ENCODE measurements at places on chromosomes 3 and 15.

DNA sequence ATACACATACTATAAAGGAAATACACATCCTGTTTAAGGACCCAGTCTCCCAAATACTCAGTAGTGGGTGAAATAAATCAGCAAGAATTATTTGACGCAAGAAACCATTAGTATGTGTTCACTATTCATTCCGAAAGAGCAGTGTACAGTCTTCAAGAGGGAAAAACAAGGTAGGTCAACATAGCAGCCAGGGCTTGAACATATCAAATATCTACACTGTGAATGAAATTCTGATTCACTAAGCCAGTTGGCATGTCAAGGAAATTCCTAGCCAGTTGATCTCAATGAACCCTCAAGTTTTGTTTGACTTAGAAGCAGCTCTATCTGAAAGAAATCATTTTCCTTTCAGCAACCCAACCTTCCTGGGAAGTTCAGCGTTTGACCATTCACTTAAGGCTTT is 99.0 kb downstream of the CNTN3 start:
- no peak for DNase-seq

- no peak for DNase-seq
Observed at GRCh38 chr3:177490626-177491025, 293.3 kb upstream of the TBL1XR1 start.

- DNase-seq, result no peak
Observed at GRCh38 chr3:23819599-23820360, 14.0 kb downstream of the UBE2E1 start.

DNA sequence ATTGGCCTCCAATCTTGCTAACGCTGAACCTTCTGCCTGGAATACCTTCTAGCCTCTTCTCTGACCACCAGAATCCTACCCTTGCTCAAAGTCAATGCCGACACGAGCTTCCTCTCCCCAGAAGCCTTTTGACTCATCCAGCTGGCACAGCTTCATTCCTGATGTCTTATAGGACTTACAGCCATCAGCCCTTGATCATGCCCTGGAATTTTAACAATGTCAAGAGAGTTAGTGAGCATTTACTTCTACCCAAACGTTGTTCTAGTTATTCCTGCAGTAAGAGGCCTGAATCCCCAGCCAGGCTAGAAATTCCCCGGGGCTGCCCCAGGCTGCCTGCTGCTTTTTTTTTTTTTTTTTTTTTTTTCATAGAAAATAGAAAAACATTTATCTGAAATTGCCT is 3.9 kb downstream of the CYP1A2 start:
- DNase-seq, result no peak

- no peak for DNase-seq
Observed at GRCh38 chr15:33310481-33311311, at the start of gene RYR3. RYR3 (plus strand) TSS chr15:33310967; CDS start chr15:33311046, 79 bp downstream.

- no peak for DNase-seq
Observed at GRCh38 chr3:111324151-111324550, 217.8 kb upstream of the CD96 start.

GRCh38 chr3:20558161-20558560 is 372.2 kb upstream of the SGO1 start:
- no peak for DNase-seq

- no peak for DNase-seq
Observed at GRCh38 chr3:99674086-99674789, 35.8 kb downstream of the COL8A1 start.

GRCh38 chr3:3129579-3129978 is 2.8 kb downstream of the TRNT1 start:
- no peak for DNase-seq

DNA sequence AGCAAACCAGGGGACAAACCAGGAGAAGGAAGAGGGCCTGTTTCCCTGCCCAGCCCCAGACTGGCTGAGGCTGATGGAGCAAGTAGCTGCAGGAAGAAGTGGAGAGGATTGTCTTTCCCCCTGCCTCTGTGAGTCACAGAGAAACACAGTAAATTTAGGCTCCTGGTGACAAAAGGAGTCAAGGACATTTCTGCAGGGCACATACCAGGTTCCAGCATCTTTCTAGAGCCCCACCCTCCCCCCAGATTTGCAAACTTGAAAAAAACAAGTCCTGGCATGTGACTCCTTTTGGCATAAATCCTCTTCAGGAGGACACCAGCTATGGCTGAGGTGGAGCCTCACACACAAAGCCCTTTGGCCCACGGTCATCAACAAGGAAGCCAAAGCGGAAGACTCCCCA is 17.8 kb downstream of the PLD1 start:
- no peak for DNase-seq

GRCh38 chr3:55608301-55608937 is 121.3 kb upstream of the WNT5A start:
- DNase-seq, result no peak

DNA sequence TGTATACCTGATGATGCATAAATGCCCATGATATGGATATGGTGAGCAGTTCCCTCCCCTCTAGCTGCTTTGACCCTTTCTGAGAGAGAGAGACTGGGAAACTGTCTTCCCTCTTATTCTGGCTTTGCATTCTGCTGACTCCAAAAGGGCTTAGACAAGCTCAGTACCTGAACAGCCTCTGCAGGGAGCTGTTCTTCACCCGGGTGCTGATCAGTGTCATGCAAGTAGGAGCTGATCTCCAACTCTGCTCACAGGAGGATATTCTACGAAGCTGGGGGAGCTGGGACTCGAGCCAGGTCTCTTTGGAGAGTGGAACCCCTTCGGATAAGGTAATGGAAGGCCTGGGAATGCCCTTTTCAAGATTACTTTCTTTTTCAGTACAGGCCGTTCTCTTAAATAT is 237.1 kb downstream of the RYR3 start:
- no peak for DNase-seq

- DNase-seq, result no peak
Observed at GRCh38 chr15:42084465-42085235, 9.7 kb downstream of the PLA2G4D start.

- DNase-seq, result no peak
Observed at GRCh38 chr15:71485094-71485693, 325.2 kb upstream of the NR2E3 start.

DNA sequence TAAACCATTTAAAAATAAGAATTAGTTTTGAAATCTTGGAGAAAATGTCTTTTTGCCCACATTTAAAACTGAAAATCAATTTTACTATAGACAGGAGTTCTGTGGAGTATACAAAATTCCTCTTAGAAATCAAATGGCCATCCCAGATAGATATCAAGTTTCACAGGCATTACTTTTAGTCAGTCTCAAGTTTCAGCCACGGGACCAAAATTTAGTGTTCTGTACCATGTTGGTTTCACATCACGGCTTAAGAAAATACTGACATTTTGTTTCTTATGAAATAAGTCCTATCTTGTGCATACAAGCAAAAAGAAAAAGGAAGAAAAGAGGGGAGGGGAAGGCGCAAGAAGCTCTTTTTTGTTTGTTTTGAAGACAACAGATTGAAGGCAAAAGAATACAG is 45.7 kb downstream of the EIF2AK4 start:
- DNase-seq, result no peak
